HT1080 (cell line): ENCODE measurements at places on chromosomes 5 and 9.

GRCh38 chr5:181204113-181204825 is 727 bp downstream of the TRIM7 start:
- DNase-seq = no peak

DNA sequence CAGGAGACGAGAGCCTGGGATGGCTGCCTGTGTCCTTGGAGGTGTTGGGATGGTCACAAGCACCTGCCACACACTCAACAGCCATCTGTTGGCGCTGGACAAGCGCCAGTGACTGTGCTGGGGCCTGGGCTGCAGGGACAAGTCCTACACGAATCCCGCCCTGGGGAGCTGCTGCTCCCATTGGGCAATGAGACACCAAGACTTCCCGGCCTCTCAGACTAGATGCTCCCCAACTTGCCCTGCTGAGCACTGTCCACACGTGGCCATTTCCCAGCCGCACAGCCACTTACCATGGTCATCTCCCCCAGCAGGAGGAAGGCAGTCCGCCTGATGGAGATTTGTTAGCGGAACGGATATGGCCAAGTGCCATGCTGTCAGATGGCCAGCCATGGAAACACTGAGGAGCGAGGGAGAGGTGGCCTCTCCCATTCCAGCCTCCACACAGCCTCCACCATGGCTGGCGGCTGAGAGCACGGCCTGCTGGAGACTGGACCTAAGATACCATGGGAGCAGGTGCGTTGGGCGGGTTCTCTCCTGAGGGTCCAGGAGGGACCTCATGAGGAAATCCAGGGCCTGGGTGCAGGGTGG is 43.9 kb downstream of the PRRT1B start:
- DNase-seq = no peak

- peak; percentile 91 for DNase-seq
These were observed 232.9 kb downstream of the NFIB start for GRCh38 chr9:14080959-14081542.

DNA sequence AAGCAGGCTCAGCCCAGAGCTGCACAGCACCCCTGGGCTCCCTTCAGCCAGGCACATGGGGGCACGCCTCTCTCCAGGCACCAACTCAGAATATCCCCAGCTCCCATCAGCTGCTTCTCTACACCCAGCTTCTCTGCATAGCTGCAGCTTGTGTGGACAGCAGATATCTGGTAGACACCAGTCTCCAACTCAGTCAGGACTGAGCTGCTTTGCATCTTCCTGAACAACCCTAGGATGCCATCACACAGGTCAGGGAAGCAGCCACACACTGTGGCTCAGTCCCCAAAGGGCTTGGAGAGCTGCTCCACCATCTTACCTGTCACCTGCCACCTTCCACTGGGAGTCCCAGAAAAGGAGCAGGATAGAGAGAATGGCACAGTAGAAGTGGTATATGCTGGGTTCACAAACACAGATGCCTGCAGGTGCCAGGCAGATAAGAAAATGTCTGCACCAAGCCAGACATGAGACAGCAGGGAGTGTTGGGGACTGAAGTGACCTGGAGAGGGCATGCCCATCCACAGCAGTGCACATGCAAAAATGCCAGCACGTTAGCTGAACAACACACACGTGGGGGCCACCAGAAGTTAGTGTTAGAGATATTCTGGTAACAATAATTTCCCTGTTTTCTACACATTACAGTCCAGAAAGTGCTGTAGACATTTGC is 42.0 kb downstream of the THBS4 start:
- DNase-seq = no peak

GRCh38 chr9:89669361-89669842 is 64.6 kb downstream of the GADD45G start:
- no peak for DNase-seq

DNA sequence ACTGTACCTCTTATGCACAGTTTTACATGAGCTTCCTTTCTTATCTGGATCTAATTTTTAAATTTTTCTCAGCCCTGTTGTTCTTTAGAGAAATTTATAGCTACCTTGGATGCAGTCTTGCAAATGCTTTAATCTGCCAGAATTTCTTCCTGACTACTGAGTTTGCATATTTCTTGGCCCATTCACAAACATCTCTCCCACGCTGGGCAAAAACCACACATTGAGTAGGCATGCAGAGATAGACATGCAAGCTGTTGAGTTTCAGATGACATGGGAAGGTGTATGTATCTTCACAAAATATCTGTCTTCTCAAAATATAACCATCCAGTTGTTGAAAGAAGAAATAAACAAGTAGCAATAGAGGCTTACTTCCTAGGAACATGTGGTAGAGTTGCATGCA is 101.2 kb downstream of the PARP8 start:
- no peak for DNase-seq

DNA sequence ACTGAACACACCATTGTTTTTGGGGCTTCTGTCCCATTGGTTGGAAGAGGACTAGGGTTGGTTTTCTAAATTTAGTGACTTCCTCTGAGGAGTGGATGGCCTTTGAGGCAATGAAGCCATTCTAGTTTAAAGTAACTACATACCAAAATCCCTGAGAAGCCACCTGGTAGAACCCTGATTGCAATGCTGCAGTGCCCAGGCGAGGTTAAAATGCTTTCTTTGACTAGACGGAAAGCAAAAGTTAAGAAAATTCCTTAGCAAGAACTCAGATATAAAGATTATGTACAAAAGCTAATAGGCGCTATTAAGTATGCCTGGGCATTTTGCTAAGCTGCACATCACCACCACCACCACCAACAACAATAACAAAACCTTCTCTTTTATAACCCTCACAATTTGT is 20.6 kb downstream of the GLRX start:
- DNase-seq = no peak

DNA sequence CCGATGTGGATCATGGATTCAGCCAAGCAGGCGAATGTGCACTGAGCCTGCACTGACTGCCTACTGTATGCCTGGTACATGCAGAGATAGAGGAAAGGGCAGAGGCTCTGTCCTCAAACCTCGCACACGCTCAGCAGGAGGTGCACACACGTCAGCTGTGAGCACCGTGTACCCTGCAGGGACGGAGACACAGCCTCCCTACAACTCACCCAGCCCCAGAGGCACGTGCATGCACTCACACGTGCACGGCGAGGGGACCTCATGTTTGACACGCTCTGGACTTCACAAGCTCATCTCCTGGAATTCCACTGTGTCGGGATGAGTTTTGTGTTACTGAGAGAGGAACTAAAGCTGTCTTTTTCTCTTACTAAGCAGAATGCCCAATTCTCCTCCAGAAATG is 48.4 kb downstream of the IRX2 start:
- no peak for DNase-seq

DNA sequence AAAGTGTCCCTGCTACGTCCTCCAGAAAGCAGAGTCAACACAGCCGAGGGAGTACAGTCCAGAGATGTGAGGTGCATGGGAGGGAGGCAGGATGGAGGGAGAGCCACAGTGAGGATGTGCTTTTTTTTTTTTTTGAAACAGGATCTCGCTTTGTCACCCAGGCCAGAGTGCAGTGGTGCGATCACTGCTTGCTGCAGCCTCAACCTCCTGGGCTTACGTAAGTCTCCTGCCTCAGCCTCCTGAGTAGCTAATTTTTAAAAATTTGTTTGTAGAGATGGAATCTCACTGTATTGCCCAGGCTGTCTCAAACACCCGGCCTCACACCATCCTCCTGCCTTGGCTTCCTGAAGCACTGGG is 33.2 kb upstream of the ALDH1B1 start:
- no peak for DNase-seq

GRCh38 chr9:114442022-114442421 is 54.2 kb upstream of the AKNA start:
- DNase-seq = no peak

- no peak for DNase-seq
These were observed 26.4 kb upstream of the NSMF start for GRCh38 chr9:137485343-137486140.

GRCh38 chr5:125200866-125201373 is 454.5 kb upstream of the ZNF608 start:
- DNase-seq = no peak

GRCh38 chr5:113683211-113683610 is 169.7 kb downstream of the YTHDC2 start:
- no peak for DNase-seq

- DNase-seq = no peak
These were observed 368.3 kb upstream of the ST8SIA4 start for GRCh38 chr5:101271416-101271815.

GRCh38 chr5:87398981-87399614 is 13.6 kb downstream of the CCNH start:
- no peak for DNase-seq

DNA sequence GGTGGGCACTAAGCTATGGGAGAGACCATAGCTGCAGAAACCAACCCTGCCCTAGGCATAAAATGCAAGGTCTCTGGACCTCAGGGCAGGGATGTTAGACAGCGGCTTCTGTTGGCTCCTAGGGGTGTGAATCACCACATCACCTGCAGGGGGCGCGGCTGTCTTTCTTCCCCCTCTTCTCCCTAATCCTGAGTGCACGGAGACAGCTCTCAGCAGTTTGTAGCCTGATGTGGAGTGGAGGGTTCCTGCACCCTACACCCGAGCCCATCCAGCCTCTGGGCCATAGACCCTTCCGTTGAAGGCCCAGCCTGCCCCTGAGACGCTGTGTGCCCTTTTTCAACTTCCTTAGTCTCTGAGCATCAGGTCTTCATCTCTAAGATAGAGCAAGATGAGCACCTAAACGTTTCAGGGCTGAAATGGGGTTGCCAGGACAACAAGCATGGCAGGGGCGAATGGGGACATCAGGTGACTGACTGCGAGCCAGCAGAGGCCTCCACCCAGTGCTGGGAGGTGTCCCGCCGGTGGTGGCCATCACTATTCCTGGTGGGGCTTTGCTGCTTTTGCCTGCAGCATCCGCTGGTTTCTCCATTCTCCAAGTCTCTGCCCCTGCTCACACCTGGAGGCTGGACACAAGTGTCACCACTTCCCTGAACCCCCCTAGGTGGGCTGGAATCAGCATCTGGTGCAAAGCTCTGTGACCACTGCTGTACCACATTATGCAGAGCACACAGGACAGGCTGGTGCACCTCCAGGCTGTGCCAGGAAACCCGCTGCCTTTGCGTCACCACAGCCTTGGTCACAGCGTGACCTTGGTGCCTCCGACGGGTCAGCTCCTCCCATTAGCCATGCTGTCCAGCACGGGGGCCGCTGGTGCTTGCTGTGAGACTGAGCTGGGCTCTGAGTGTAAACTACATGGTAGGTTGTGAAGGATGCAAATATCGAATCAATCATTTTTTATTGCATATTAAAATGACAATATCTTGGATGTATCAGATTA is 2.5 kb upstream of the SEC16A start:
- peak; percentile 81 for DNase-seq

GRCh38 chr9:106622164-106622487 is 240.8 kb upstream of the ZNF462 start:
- DNase-seq = no peak

DNA sequence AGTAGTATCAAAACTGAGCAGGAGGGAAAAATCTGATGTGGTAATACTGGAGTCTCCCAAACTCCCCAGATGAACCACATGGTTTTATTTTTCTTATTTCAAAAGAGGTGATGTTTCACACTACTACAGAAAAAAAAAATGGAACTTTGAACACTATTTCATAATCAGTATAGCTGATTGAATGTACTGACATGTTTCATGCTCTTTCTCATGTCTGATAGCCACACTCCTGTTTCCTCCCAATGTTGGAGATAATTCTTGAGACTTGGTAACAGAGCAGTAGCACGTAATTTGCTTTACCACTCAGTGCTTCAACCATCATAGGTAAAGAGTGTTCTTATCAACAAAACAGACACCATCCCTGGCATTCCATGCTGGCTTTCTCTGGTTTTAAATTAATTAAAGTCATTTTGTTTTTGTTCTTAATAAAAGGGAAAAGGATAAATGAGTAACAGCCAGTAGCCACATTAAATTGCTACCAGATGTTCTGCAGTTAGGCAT is 85.2 kb downstream of the MUSK start:
- DNase-seq = no peak

GRCh38 chr5:108681079-108681921 is 66.4 kb upstream of the FER start:
- DNase-seq = peak; percentile 61

GRCh38 chr9:4146293-4146692 is 153.6 kb downstream of the GLIS3 start:
- no peak for DNase-seq

DNA sequence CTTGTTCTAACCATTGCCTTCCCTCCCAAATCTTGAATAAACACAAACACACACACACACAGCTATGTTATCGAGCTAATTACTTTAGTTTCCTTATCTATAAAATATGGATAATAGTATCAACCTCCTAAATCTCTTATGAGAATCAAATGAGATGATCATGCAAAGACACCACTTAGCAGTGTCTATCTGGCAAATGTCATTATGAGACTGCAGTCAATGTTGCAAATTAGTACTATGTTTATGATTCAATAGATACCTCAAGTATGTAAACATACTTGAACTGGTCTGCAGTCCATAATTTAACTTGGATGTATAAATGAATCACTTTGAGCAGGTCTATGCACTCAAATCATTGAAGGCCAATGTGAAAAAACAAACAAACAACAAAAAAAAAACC is 22.2 kb upstream of the ERAP2 start:
- DNase-seq = no peak

GRCh38 chr9:81461196-81461595 is 228.2 kb downstream of the TLE1 start:
- DNase-seq = no peak

GRCh38 chr9:13351778-13352386 is 72.4 kb upstream of the MPDZ start:
- peak; percentile 8 for DNase-seq

GRCh38 chr9:20566401-20566800 is 55.9 kb downstream of the MLLT3 start:
- no peak for DNase-seq

DNA sequence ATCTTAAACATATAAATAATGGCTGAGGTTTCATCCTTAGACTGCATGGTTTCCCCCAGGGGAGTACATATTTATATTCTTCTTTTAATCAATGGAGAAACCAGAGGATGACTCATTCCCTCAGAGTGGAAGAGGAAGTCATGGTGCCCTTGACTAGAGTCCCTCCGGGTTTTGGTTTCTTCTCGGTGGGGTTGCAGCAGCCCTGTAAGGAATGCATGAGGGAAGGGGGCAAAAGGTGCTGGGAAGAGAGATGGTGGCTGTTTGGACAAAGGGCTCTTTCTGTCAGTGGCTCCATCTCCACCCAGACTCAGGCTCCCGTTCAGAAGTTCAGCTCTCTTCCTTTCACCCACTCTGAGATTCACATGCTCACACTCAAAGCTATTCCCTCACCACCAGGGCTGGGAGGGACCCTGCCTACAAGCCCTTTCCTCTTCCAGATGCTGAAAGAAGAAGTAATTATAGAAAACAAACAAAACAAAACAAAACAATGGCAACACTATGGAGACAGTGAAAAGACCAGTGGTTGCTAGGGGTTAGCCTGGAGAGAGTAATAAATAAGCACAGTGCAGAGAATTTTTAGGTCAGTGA is 129.8 kb upstream of the IL12B start:
- DNase-seq = peak; percentile 69
